Activated CD4-positive, alpha-beta T cell treated with anti-CD3 and anti-CD28 coated beads for 36 hours (primary cell): ENCODE measurements at places on chromosomes 11 and 22.

GRCh38 chr11:77473801-77474683, at the start of gene PAK1:
Gene PAK1 (minus strand): TSS chr11:77474094. CDS start chr11:77392520, 81,574 bp downstream.
- DNase-seq, result peak; percentile 94

DNA sequence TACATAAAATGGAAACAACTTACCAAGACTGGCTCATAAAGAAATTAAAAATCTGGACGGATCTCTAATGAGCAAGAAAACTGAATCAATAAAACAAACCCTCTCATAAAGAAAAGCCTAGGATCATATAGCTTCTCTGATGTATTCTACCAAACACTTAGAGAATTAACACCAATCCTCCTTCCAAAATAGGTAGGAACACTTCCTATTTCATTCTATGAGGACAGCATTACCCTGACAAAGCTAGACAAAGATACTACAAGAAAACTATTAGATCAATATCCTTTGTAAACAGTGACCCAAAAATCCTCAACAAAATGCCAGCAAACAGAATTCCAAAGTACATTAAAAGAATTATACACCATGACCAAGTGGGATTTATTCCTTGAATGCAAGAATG, 52.9 kb upstream of the CLTCL1 start:
- no peak for DNase-seq

GRCh38 chr11:62671236-62671607, 251 bp upstream of the UQCC3 start:
- DNase-seq, result no peak

- DNase-seq, result no peak
These were observed 17.0 kb downstream of the HMGXB4 start for GRCh38 chr22:35274154-35274871.

- peak; percentile 0 for DNase-seq
These were observed 401.5 kb downstream of the TBC1D22A start for GRCh38 chr22:47163856-47164513.

GRCh38 chr11:83791557-83791956, 505.4 kb upstream of the CCDC90B start:
- no peak for DNase-seq

GRCh38 chr22:50190941-50191741, 5.4 kb downstream of the TRABD start:
- peak; percentile 86 for DNase-seq

DNA sequence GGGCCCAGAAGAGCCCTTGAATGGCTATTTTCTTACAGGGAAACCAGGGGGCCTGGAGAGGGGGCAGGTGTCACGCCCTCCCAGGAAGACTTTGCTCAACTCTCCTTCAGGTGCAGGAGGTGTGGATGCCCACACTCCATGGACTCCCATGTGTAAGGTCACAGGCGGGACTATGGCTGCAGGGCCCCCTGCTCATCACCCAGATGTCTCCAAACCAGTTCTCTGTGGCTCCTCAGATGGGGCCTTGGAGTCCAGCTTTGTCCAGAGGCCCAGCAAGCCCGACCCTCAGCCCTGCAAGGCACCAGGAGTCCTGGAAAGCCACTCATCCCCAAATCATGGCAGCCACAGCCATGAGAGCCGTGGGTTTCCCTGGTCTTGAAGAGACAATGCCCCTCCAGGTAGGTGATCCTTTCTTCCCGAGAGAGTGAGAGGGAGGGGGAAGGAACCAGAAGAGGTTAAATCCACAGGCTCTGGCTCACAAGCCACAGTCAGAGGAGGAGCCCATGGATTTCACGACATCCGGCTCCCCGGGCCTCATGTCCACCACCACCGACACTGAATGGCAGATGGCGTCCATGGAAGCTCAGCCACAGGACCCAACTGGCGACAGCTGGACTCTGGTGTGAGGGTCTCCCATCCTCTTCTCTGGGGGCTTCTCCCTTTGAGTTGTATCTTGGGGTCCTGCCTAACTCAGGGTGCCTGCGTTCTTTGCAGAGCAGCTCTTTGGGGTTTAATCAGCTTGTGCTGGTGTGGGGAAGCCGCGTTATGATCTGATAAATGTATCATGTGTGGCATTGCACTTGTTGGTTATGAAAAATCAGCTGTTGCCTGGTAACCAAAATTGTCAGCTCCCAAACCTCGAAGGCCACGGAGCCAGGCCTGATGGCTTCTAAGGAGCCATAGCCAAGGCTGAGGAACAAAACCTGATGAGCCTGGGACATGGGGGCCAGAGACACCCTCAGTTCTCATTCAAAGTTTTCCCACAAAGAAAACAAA, 620.4 kb downstream of the BRD1 start:
- DNase-seq, result no peak

GRCh38 chr11:117490911-117491310, 163.3 kb downstream of the CEP164 start:
- no peak for DNase-seq

DNA sequence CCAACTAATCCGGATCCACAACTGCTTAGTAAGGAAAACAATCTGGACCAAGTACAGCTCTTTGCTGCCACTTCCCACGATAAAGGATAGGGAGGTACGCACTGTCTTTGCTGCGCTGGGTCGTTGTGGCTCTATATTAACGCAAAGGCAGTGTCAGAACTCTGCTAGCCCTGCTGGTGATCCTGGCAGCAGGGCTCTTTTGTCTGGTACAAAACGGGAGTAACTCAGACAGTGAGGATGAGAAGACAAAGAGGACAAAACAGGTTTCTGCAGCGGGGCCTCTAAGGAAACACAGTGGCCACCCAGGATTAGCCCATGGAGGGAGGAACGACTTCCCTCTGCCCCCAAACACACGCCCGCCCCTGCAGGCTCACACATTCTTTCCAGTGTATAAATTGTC, 26.1 kb downstream of the GAL start:
- no peak for DNase-seq

GRCh38 chr11:73988227-73988626, 5.6 kb upstream of the UCP2 start:
- no peak for DNase-seq

DNA sequence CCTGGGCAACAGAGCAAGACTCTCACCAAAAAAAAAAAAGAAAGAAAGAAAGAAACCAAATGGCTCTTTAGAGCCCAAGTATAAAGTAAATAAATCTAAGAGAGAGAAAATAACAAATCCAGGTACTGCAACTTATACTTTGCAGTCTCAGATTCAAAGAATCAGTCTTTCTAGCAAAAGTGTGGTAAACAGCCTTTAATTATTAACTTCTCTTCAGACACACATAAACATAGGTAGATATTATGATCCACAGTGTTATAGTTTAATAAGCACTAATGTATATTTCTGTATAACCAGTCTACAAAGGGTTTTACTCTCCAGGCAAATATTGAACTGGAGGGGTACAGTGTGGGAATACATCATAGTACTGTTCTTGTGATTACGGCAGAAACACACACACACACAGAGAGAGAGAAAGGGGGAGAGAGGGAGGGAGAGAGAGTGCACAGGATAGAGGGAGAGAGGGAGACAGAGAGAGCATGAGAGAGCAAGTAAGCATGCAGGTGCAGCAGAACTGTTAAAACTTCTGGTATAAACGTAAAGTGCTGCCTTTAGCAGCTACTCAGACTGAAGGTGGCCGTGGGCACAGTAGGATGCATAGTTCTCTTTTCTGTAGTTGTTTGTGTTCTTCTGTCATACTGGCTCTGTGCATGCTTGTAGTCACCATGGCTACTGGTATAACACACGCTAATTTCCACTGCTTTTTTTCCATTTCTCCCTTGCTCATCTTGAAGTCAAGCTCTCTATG, 32.3 kb downstream of the MTMR2 start:
- peak; percentile 7 for DNase-seq

- no peak for DNase-seq
These were observed 234.0 kb downstream of the MIAT start for GRCh38 chr22:26891429-26891828.

GRCh38 chr22:48407256-48407955, 1420.3 kb downstream of the BRD1 start:
- DNase-seq, result no peak

DNA sequence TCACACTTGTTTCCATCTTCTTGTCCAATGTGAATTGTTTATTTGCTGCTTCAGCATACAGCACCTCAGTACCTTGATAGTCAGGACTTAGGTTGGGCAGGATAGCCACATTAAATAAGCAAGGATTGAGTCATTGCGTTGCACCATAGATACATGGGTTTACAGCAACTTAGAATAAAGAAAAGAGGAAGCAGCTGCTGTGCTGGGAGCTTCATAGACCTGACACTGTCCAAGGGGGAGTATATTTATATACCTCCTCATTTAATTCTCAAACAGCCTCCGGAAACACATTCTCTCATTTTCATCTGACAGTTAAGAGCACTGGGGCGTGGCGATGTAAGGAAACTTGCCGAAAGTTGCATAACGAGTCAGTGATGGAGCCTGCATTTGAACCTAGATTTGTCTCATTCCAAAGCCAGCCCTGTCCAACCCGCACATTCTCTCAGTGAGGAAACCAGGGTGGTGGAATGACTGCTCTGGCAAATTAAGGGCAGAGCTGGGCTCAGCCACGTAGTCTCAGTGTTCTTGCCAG, 42.2 kb downstream of the UBASH3B start:
- peak; percentile 61 for DNase-seq

DNA sequence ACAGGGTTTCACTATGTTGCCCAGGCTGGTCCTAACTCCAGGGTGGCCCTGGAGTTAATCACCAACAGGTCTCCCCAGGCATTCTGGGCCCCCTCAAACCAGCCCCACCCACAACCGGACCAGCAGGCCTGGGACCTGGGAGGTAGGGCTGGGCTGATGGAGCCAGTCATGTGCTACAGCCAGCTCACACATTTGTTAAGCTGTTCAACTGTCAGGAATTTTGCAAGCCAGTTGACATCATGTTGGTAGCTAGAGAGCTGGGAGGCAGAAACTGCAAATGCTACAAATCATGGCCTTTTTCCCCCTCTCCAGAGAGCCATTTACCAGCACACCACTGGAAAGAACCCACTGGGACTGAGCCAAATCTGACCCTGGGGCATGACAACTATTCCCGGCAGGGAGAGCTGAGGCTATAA, 6.8 kb downstream of the ARHGAP1 start:
- no peak for DNase-seq

DNA sequence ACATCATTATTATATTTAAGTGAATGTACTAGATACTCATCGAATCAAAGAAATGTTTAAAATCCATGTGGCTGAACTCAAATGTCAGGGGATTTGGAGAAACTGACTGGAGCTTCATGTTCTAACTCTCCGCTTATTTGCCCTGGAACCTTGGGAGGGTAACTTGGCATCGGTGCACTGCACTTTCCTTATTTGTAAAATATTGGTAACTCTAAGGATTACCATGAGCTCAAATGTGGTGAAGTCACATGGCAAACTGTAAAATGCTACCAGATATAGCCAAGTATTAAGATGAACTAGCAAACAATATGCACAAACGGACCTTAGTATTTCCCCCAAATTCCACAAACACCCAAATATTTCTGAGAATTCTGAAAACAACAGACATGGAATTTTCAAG, 75.6 kb downstream of the ETS1 start:
- no peak for DNase-seq

GRCh38 chr22:35615156-35615555, 2.0 kb downstream of the MB start:
- no peak for DNase-seq

GRCh38 chr22:42586381-42586780, 28.3 kb downstream of the POLDIP3 start:
- DNase-seq, result no peak

GRCh38 chr11:2471048-2471803, 26.4 kb downstream of the KCNQ1 start:
- DNase-seq, result no peak

DNA sequence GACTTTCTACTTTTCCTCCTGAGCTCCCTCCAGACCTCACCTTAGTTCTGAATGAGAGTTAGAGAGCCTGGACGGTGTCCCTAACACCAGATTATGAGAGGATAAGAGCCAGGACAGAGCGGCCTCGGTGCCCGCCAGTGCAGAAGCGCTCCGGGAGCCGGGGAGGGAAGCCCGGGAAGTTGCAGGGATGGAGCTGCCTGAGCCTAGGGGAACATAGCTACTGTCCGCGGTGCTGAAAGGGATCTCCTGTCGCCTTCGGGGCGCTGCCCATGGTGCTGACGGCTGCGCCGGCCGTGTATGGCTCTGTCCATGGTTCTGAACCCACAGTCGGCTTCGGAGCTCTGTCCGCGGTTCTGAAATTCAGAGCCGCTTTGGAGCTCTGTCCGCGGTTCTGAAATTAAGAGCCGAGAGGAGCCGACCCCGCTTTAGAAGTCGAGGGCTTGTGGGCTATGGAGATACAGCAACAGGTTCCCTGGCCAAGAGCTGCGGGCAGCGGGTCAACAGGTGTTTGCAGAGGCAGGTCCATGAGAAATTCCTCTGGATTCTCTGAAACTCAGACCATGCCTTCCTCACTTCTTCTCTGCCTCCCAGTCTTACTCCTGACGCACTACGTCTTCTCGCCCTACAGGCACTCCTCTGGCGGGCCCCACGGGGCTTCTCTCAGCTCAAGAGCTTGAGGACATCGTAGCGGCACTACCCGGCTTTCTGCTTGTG, 814 bp downstream of the NPAS4 start:
- DNase-seq, result peak; percentile 93
